ENCODE measurements at places on chromosomes 5 and 9.
A peak's percentile ranks its signal among the peaks of the same experiment; 100 is the strongest.

DNA sequence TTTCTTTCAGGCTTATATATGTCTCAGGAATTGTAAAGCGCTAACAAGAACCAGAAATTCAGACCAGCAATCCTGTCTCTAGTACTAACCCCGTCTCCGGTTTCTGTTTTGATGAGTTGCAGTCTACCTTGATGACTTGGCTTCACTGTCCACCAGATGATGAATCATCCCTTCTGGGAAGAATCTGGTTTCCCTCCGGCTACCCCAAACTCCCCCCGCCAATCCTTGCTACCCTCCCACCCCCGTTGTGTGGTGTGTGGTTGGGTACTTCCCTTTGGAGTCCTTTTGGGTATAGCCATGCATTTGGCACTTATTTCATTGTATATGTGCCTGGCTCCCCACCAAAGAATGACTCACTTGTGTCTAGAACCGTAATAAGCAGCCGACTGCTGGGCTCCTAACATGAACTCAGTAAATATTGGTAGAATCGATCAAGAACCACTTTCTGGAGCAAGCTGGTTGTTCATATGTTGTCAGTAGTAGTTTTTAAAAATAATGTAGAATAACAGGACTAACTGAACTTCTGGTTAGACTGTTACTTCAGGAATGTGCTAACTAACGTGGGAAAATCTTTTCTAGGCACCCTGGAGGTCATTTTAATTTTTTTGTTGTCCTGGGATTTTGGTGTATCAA is 8.3 kb upstream of the TGFBI start:
- DNase-seq = no peak

DNA sequence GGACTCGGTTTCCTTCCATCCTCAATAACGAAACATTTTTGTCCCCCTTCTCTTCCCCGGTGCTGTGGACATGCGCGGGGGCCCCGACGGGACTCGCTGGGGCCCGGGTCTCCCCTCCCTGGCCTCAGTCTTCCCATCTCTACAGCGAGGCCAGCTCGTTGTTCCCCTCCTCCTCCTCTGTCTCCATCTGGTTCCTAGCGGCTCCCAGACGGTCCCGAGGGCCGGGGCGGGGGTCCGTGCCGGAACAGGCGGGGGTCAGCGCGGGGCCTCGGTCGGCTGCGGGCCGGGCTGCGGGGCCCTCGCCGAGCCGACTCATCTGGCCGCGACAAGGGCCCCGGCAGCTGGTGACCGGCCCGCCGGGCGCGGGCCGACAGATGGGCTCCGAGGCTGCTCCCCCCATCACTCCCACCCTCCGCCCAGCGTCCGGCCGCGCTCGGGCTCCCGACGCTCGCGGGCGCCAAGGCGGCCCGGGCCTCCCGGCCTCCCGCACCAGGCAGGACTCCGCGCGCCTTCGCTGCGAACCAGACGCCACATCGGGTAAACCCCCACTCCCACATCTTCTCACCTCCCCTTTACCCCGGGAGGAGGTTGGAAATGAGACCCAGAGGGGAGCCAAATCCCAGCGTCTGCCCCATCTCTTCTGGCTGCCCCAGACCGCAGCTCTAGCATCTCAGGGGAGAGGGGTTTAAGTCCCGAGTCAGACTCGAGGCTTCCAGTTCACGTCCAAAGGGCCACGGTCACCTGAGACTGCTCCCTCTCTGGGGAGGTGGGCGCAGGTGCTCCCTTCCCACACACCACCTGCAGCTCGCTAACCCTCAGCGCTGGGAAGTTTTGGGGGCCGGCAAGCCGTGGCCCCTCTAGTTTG is 8.1 kb downstream of the BARHL1 start:
- DNase-seq = no peak

DNA sequence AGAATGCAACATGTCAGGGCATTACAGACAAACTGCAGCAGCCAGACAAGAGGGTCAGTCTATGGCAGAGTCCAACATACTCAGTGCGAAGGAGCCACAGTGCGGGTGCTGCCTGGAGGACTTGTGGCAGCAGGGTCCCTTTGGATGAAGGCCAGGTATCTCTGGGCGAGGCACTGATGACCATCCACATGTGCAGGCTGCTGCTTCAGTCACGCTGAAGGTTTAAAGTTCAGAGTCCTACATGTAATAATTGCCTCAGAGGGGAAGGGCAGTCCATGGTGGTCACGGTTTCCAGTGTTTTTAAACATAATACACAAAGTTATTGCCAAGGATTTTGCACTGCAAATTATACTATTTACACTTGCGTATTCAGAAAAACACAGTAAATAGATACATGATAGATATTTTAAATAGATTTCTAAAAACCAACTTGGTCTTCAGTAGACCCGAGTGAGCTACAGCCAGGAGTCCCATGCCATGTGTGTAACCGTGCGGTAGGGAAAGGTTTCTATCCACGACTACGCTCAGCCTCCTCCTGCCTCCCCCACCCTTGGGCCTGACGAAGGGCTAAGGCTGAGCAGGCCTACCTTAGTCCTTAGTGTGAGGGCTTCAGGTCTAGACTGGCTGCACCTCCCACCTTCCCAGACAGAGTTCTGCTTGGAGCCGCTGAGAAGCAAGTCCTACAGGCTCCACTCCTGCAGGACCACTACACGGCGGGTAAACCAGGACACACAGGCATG is 76.2 kb downstream of the GPR21 start:
- peak; percentile 49 for DNase-seq

GRCh38 chr5:87051502-87052113 is 216.1 kb upstream of the RASA1 start:
- DNase-seq = no peak

DNA sequence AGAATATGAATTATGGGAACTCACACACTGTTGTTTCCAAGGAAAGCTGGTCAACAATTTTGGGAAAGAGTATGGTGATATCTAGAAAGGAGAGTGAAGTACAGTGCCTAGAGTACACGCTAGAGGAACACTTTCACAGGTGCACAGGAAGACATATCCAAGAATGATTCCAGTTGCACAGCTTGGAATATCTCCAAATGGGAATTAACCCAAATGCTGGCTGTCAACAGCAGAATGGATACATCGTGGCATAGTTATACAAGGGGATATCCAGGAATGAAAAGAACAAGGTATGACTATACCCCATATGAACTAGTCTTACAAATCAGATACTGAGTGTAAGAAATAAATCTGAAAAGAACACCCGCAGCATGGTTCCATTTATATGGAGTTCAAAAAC is 231.3 kb downstream of the FSTL4 start:
- no peak for DNase-seq

DNA sequence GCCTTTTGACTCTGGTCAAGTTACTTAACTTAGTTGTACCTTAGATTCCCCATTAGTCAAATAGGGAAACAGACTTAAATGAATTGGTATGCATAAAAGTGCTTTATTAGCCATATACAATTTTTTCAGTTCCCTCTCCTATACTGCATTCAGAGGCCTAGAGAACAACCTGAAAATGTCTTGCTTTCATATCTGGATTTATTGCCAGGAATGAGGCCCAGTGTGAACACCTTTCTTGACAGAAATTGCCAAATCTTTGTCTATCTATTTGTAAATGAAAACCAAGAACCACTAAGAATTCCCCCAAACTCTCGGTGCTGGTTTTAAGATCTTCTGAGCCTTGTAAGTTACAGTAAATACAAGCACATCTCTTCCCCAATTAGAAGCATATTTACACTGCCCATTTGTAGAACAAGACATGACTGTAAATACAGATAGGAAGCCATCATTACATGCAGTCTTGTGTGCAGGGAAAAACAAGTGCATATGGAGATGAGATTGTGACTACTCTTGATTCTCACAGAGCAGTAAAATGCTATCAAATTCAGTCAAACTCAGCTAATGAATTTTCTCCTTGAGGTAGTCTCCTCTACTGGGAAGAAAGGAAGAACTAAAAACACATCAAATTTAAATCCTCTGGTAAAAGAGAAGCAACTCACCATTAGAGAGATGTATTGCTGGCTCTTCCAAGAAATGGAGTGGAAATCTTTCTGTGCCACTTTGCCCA is 5.2 kb upstream of the FAM13B start:
- DNase-seq = no peak

DNA sequence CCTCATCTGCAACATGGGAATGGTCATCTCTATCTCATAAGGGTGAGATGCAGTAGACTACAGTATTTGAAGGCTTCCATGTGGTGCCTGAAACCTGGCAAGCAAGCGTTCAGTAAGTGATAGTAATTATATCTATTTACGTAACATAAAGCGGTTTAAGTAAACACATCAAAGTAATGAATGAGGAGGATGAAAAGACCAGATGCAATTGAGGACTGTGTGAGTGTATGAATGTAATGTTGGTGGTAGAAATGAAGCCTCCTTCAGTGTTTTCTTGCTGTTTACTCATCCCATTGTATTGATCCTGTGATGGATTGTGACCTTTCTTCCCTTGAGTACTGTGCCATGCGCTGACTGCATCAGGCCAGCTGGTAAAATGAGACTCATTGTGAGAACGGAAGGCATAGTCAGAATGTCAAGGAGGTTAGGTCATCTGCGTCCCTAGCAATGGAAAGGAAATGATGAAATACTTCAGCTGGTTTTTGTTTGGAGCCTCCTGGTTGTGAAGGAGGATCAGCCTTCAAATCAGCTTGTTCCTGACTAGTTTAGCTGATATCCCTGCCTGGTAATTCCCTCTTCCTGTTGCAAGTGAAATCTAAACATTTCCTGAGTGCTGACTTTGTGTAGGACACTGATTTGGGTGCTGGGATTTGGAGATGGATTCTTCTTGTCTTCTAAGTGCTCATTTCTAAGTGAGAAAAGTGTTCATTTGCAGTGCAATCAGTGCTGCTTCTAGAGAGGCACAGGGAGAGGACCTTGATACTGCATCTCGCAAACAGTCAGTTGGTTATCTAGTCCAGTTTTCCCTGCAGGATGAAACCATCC is 35.6 kb downstream of the TNFSF8 start:
- DNase-seq = peak; percentile 80

- DNase-seq = no peak
Observed at GRCh38 chr9:113525831-113526230, 62.3 kb downstream of the RGS3 start.

GRCh38 chr5:27266184-27266583 is 227.8 kb upstream of the CDH9 start:
- no peak for DNase-seq

DNA sequence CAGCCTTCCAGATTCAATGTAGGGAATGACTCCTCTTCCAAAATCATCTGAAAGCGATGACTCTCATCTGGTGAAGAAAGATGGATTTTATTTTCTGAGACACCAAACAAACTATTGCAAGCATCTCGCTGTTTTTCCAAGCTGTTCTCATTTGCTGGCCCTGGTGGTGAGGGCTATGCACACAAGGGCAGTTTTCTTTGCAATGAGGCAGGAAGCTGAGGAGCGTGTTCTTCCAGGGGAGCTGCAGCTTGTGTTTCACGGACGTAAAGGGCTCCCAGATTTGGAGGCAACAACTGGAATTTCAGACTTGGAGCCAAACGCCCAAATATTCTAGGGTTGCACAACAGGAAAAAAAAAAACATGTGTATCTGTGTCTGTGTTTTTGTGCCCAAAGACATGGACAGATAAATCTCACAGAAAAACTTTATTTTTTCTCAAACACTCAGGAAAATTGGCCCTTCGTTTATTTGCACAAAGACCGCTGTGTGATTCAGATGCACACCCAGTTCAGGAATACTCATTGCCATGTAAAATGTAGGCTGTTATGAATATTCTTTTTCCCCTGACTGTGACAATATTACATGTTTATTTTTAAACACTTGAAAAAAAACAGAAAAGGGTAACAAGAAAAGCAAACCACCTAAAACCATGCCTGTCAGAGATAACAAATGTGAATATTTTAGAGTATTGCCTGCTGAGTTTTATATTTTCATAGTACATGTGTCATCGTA is 151.3 kb downstream of the GAS1 start:
- peak; percentile 72 for DNase-seq

- DNase-seq = peak; percentile 85
Observed at GRCh38 chr5:177362610-177363507, 5.1 kb downstream of the RGS14 start.

GRCh38 chr5:87231037-87231808 is 36.5 kb upstream of the RASA1 start:
- DNase-seq = no peak

Measured in stomach (tissue), 19 donors.